ENCODE measurements at places on chromosomes 7 and 10.

- DNase-seq, result no peak
Observed at GRCh38 chr7:4472728-4473127, 209.4 kb upstream of the FOXK1 start.

DNA sequence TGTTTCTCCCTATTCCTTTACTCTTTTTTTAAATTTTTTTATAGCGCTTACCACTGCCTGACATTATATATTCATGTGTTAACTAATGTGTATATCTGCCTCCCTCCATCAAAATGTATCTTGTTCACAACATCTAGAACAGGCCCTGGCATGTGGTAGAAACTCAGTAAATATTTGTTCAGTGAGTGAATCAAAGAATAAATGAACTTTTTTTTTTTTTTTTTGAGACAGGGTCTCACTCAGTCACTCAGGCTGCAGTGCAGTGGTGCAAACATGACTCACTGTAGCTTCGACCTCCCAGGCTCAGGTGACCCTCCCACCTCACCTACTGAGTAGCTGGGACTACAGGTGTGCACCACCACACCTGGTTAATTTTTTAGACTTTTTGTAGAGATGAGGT lies 7.5 kb upstream of the CALD1 start:
- no peak for DNase-seq

GRCh38 chr10:51629934-51630639 lies 69.3 kb downstream of the CSTF2T start:
- peak; percentile 29 for DNase-seq

- peak; percentile 29 for DNase-seq
Observed at GRCh38 chr10:25017154-25017590, 760 bp downstream of the THNSL1 start.

GRCh38 chr10:58330431-58330830 lies 4.4 kb upstream of the UBE2D1 start:
- DNase-seq, result no peak

DNA sequence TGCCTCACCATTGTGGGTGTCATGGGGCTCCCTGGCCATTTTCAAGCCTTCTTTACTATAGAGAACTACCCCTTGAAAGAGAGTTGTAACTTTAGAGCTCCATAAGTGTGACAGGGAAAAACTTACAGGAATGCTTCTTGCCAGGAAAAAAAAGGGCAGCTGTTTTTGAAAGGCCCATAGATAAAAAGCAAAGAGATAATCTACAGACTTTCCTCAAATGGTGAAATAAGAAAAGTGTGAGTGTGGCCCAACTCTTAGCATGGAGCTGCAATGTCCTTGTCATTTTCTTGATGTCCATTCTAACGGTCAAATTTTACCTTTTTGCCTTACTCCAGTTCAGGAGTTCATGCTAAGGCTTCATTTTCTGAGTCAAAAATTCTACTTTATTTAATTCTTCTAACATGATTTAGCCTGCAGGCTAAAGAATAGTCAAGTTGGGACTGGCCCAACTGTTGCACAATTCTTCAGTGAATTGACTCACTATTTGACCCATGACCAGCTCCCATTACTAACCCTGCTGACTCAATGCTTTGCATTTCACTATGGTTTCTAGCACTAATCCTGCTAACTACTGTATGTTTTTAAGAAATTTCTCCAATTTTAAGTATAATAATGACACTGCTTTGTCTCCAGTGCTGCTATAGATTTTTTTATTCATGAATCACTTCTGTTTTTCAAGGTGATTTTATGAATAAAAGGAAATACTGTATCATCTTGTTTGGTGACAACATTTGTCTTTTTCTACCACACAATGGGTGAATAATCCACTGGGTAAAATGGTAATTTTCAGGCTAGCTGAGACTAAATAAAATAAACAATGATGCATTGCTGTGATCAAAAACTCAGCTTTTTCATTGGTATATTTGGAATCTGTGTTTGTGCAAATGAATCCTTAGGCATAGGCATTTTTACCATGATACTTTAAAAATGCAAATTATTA lies 41.4 kb upstream of the SGCE start:
- no peak for DNase-seq

GRCh38 chr10:122132882-122133565 lies 138.1 kb upstream of the BTBD16 start:
- DNase-seq, result no peak

DNA sequence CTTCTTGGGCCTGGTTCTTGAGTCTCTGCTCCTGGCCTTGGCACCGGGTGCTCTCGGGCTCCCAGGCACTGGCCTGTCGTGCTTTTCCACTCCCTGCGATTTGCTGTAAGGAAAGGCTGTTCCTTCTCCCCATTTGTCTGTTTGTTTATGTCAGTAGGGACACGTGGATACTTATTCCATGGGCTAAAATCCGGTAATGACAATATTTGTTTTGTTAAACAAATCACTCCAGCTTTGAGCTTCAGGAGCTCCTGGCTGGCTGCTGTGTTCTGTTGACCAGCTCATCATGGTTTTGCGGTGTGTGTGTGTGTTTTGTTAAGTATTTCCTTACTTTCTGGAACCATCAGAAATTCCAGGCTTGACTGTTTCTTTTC lies 17.5 kb upstream of the JAKMIP3 start:
- DNase-seq, result no peak

- DNase-seq, result no peak
Observed at GRCh38 chr10:62457598-62457997, 83.4 kb downstream of the ZNF365 start.

DNA sequence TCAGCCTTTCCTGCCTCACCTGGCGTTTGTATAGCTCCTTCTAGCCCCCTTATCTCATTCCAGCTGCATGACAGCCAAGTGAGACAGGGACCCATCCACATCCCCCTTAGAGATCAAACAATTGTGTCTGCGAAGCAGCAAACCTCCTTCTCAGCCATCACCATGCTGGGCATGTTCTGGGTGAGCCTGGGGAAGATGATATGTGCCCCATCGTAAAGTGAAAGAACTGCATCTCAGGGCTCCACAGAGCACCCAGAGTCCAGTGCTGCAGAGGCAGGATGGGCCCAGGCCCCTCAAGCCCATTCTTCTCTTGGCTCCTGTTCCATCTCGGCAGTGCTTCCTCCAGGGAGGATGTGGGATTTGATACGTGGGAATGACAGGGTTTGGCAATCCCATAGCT lies 43.2 kb downstream of the FIGNL1 start:
- no peak for DNase-seq

- DNase-seq, result no peak
Observed at GRCh38 chr7:7565018-7565680, 1.5 kb upstream of the MIOS start.

- DNase-seq, result peak; percentile 60
Observed at GRCh38 chr10:100009283-100009792, 409 bp downstream of the DNMBP start.

- DNase-seq, result no peak
Observed at GRCh38 chr10:113529575-113529974, 23.3 kb upstream of the HABP2 start.

Measured in Ammon's horn (tissue), 1 donor.